ENCODE measurements at places on chromosomes 6 and 20. TPM values are rescaled to one million over a fixed set of nuclear protein-coding genes. Genes with fewer than 3 reads are reported as not detected.

RAD21L1 gene
- not detected for total RNA-seq

SLC26A8 gene
- total RNA-seq: 0.04 TPM

ARG1 gene
- total RNA-seq: not detected

PGC gene
- not detected for total RNA-seq

SIRPD gene
- total RNA-seq: not detected

BPIFB1 gene
- 8.3 TPM for total RNA-seq

PTCHD4 gene
- 0.40 TPM for total RNA-seq

ZBP1 gene
- 0.44 TPM for total RNA-seq

STX11 gene
- total RNA-seq: 5.5 TPM

PTPRA gene
- total RNA-seq: 36.5 TPM

L3MBTL3 gene
- 2.5 TPM for total RNA-seq

SAMD5 gene
- total RNA-seq: 6.5 TPM

PRELID3B gene
- 62.5 TPM for total RNA-seq

ENPP5 gene
- 0.44 TPM for total RNA-seq

COX4I2 gene
- total RNA-seq: 0.96 TPM

TGM3 gene
- total RNA-seq: 1,379 TPM
